ENCODE measurements at places on chromosomes 2 and 18.

- DNase-seq: peak; percentile 53
Observed at GRCh38 chr2:84481702-84482101, 22.6 kb upstream of the SUCLG1 start.

GRCh38 chr2:238817891-238818290 lies 30.0 kb upstream of the TWIST2 start:
- no peak for DNase-seq

DNA sequence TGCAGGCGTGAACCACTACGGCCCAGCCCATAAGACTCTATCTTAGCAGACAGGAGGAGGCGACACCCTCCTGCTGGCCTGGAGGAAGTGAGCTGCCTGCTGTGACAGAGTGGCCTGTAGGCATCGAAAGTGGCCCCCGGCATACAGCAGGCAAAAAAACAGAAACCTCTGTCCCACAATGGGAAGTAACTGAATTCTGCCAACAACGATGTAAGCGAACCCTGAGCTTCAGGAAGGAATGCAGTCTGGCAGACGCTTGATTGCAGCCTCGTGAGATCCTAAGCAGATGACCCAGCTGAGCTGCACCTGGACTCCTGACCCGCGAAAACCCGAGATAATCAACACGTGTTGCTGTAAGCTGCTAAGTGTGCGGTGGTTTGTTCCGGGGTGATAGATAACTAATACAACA lies 13.6 kb downstream of the MRO start:
- DNase-seq: no peak

DNA sequence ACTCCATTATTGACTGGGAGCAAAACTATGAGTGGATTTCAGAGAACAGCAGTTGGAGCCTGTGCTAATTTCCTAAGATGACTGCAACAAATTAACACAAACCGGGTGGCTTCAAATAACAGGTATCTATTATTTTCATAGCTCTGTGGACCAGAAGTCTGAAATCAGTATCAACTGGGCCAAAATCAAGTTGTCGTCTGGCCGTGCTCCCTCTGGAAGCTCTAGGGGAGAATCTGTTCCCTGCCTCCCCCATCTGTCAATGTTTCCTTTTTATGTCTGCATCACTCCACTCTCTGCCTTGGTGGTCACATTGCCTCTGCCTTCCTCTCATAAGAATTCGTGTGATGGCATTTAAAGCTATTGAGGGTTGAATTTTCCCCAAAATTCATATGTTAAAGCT lies 269.8 kb downstream of the TMX3 start:
- DNase-seq: no peak

DNA sequence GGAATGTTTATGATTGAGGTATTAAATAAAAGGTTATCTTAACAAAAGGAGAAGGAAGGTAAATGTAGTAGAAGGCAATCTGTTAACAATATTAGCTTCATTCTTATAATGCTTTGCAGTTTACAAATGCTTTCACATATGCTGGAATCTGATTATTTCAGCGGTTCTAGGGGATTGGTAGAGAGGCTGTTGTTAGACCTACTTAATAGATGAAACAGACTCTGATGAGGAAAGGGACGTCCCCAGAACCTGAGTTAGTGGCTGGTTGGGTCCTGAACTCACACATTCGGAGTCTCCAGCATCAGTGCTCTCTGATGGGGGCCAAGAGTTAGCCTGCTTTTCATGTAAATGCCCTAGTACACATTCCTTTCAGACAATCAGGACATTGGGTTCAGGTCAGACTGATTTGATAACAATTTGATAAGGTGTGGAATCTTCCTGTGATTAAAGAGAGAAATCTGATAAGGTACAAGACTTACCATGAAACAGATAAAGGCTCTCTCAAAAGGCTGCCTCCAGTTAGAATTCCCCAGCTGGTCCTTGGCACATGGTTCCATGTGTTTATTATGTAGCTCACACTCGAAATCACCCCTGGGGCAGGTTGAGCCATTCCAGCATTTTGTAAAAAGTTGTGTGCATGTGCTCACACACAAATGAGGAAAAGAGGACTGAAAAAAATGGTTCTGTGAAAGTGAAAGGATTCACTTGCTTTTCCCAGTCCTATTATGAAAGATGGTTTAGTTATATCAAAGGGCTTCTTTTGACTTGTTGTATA lies 103.1 kb downstream of the GPD2 start:
- no peak for DNase-seq

- DNase-seq: no peak
Observed at GRCh38 chr2:222332116-222332515, 33.3 kb upstream of the PAX3 start.

- DNase-seq: no peak
Observed at GRCh38 chr2:109080109-109080508, 48.9 kb upstream of the SH3RF3 start.

DNA sequence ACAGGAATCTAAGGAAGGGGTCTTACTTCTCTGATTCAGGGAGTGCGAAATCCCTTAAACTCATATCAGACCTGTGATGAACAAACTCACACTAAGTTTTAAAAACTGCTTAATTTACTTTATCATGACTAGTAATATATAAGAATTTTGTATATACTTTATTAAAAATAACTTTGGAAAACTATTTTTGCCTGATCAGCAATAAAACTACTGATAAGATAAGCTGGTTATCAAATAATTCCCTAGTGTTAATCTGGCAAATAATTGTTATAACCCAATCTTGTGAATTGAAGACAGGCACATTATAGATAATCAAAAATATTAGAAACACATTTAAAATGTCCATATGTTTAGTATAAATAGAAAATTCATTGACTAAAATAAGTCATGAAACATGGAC lies 23.7 kb upstream of the DSC3 start:
- no peak for DNase-seq

GRCh38 chr2:206832873-206833272 lies 67.5 kb downstream of the FASTKD2 start:
- DNase-seq: no peak

DNA sequence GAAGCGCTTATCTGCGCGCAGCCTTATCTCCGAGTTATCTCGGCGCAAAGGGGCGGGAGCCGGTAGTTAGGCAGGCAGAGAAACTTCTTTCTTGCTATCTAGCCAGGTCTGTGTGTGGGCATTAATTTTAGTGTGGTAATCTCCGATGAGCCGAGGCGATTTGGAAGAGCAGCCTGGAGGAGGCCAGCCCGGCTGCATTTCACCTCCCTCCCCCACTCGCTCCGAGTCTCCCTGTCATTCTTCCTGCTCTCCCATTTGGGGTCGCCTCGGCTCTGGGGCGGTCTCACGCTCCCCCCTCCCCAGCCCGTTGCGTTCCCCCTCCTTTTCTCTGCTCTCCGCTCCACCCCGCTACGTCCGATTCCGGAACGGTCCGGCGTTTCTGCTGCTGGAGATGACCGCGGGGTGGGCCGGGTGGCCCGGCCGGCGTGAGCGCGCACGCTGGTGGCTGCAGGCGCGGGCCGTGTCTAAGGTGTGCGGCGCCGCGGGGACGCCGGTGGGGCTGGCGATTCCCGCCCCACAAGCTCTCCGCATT lies 566 bp downstream of the GATA6 start:
- no peak for DNase-seq

DNA sequence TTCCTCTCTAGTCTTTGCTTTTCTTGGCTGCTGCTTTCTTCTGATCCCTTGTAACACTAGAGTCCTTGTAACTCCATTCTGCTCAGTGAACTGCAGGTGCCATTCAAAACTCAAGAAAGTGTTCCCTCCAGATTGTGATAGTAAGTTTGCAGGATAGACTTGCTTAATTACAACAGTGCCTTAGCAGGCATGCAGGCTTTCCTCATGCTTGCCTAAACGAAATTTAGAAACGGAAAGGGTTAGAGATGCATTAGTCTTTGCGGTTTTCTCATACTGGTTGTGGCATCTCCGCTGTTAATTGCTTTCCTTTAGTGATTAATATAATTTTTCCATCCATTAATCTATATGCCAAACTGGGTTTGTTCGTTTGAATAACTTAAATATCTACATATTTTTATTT lies 82.9 kb downstream of the DOK6 start:
- DNase-seq: no peak

DNA sequence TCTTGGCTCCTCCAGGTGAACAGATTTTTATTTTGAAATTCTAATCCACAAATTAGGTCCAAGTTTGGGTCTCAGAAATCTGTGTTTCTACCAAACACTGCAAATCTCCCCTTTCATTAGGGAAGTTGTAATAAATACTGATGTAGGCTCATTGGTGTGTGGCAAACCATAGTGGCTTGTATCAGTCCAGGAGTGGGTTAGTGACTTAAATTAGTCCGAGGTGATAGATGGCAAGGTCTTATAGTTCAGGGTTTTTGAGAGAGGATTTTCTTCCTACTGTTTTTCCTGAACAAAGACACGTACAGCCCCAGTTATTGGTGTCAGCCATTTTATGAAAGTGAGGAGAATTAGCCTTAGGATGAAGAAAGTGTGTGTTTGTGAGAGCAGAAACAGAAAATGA lies 74.6 kb downstream of the RPRM start:
- no peak for DNase-seq

DNA sequence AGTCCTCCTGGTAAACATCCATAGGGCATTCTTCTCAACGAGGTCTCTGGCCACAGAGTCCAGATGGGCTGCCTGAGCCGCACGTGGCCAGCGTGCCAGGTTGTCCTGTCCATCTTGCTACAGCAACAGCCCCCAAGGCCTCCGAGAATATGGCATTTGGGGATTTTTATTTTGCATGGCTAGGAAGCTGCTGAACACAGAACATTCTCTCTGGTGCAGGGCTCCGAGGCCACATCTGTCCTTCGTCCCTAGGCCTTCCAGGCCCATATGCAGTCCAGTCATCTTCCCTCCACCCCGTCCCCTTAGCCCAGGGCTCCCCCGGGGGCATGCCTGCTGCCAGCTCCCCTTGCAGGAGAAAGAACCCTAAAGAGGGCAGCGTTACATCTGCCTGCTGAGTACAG lies 2.3 kb downstream of the HDAC4 start:
- no peak for DNase-seq

GRCh38 chr2:234071664-234072063 lies 21.2 kb downstream of the SPP2 start:
- DNase-seq: no peak

DNA sequence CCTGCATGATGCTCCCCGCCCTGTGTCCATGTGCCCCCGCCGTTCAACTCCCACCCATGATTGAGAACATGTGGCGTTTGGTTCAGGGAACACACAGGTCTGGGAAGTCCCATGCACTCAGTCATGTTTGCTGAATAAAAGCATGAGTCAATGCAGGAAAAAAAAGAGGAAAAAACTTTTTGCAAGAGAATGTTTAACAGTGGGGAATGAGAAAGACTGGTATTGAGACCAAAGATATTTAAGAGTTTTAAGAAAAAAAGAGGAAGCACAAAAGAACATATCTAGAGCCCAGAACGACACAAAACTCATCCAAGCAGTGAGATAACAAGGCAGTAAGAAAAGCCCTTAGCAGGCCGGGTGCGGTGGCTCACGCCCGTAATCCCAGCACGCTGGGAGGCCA lies 279.2 kb upstream of the THSD7B start:
- no peak for DNase-seq

GRCh38 chr18:79540161-79540903 lies 139.3 kb upstream of the CTDP1 start:
- no peak for DNase-seq

GRCh38 chr18:57429167-57430078 lies 5.8 kb upstream of the ONECUT2 start:
- no peak for DNase-seq

DNA sequence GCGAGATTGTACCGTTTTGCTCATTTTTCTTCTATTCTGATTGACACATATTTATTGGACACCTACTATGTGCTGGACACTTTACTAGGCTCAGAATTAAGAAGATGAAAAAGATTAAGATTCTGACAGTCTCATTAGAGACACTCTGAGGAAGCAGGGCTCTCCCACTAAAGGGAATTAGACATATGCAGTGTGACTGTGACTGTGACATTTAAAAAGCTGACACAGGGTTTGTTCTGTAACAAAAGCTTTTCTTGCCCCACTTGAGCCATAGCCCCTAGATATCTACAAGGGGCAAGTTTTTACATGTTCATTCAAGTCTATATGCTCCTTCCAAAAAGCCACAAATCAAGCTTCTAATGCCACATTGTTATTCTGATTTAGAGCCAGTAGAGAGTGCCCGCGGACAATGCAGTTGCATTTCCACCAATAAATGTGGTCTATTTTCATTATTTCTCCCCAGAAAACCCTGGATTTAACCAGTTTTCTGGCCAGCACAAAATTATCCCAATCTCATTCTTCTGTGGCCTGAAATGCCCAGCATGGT lies 9.8 kb downstream of the ARHGAP25 start:
- DNase-seq: no peak

GRCh38 chr2:42929546-42930024 lies 137.2 kb upstream of the HAAO start:
- DNase-seq: no peak

- DNase-seq: no peak
Observed at GRCh38 chr2:10830203-10830602, 17.6 kb upstream of the PDIA6 start.

GRCh38 chr2:237128026-237128703 lies 42.5 kb downstream of the COPS8 start:
- DNase-seq: peak; percentile 90

DNA sequence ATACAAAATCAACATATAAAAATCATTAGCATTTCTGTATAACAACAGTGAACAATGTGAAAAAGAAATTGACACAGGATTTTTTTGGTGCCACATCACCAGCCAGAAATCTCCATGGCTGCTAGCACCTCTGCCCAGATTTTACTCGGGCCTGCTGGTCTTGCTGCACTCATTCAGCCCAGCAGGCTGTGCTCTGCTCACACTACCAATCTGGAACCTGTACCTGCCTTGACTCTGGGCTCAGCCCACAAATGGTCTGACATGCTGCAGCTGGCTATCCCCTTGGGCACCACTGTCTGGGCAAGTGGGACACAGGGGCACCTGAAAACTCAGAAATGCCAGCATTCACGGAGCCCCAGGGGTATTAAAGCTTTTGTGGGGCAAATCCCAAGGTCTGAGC lies 392.5 kb upstream of the NRXN1 start:
- no peak for DNase-seq

DNA sequence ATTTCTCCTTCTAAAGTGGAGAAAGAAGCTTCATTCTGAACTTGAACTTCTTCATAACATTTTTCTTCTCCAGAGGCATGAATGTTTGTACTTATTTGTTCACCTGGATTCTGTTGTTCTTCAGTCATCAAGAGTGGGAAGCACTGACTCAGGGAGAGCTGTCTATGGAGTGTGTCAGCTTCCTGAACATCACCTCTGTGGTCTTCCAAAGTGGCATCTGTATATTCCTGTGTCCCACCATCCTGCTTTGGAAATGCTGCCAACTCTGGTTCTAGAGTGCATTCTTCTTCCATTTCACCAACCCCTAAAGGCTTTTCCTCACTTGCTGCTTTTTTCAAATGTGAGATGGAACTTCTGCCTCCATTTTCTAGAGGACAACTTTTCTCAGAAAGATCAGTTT lies 59.5 kb downstream of the TTN start:
- DNase-seq: no peak

DNA sequence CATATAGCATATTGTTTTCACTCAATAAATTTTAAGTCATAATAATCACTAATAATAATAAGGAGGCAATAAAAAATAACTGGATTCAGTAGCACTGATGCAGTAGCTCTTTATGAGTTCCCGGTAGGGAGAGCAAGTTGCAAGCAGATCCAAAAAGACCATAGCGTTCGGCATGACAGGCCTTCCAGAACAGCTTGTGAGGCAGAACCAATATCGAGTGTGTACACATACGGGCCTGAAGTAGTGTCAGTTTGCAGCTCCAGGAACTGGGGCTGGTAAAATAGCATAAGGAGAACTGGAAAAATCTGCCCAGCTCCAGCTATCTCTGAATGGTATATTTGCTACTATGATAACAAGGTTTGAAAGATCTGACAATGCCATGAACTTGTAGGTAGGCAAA lies 1607.8 kb upstream of the PIK3C3 start:
- no peak for DNase-seq

Data from H54 (cell line).